ENCODE measurements at places on chromosomes 6 and 20.

DNA sequence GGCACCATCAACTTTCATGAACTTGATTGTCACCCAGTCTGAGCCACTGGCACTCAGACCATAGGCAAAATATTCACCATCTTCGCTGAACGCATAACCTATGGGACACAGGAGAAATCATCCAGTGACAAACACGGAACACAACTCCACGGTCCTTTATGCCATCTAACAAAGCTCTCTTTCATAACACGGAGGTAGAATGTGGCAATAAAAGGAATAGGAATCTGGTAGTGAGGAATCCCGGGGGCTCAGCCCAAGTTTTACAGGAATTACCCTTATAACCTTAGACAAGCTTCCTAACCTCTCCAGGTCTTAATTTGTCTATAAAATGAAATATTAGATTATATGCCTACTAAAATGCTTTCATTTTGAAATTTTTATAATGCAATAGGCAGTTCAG, 29.4 kb downstream of the PREP start:
- no peak for DNase-seq

- no peak for DNase-seq
Observed at GRCh38 chr6:37456816-37457560, 24.0 kb downstream of the CMTR1 start.

DNA sequence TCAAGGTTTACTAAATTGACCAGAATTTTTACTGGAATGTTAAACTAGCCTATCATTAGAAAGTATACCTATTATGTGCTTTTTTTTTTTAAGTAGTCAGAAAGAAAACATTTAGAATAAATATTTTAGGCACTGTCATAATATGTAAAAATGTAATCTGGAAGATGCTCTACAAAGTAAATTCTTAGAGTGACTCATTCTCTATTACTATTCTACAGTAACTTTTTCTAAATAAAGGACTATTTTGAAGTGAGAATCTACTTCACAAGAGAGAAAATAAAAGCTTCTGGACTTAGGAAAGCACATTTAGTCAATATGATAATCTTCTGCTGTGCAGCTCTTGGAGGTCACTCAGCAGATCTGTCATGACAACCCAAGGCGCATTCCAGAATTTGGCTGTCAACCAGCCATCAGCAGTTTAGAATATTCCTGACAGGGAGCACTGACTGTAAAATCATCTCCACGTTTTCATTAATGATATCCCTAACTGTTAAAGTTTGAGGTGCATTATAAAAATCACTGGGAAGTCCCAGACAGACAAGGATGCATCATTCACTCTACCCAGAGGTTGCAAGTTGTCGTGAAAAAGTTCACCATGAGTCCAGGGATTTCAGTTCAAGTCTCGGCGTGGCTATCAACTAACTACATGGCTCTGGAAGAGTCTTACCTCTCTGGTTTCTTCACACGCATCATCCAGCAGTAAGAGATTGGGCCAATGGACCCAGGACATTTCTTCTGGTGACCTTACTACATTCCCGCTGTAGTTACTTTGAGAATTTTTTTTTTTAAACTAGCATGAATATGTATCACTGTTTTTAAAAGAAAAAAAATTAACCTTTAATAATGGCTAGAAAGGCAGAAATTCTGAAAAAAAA, 374.9 kb downstream of the GJA1 start:
- no peak for DNase-seq

DNA sequence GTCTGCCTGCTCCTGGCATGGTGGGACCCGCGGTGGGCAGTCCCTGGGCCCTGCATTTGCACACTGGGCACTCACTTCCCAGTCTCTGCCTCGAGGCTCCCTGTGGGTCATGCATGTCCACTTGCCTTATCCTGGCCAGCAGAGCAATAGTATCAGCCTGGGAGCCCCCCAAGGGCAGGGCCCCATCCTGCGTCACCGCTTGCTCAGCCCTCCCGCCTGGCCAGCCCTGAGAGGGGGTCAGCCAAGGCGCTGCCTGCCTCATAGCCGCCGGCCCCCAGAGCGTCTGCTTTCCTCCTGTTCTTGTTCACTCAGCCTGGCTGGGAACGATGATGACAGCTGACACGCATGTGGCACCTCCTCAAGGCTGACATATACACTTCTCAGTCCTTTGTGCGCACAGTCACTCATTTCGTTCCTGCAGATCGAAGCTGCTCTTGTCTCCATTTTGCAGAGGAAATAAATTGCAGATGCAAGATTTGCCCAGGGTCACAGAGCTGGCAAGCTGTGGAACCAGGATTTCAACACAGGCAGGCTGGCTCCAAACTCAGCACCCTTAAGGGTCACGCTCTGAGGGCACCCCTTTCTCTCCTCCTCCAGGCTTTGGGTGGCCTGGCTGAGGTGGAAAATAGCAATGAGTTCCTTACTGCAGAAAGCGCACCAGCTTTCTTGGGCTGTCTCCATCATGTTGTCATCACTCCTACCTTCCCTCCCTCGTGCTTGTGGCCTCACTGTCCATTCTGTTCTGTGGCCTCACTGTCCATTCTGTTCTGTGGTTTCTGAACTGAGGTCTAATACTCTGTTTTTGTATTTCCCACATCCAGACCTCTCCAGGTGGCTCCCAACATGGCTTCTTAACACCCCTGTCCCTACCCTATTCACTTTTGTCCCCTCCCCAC, 17.2 kb downstream of the KCNK17 start:
- no peak for DNase-seq

- peak; percentile 43 for DNase-seq
Observed at GRCh38 chr20:50678169-50678898, 13.0 kb downstream of the RIPOR3 start.

- DNase-seq, result no peak
Observed at GRCh38 chr20:32804817-32805216, 14.9 kb upstream of the MAPRE1 start.

GRCh38 chr6:106869203-106869602, 105.3 kb downstream of the CD24 start:
- DNase-seq, result no peak

DNA sequence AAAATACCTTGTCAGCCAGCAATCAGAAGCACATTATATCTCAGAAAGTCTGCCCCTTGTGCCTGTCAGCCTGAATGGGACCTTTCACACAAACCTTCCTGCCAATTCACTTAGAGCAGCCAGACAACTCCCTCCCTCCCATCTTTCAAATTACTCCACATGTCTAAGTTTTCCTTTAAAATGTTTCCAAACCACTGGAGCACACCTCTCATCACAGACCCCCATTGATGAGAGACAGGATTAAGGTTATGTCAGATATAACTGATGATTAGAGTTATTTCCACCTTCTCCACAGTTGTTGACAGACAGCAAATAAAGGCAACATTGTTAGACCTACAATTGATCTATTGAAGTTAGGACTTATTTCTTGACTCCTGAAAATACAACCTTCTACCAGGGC, 408.4 kb downstream of the PLCB1 start:
- no peak for DNase-seq

DNA sequence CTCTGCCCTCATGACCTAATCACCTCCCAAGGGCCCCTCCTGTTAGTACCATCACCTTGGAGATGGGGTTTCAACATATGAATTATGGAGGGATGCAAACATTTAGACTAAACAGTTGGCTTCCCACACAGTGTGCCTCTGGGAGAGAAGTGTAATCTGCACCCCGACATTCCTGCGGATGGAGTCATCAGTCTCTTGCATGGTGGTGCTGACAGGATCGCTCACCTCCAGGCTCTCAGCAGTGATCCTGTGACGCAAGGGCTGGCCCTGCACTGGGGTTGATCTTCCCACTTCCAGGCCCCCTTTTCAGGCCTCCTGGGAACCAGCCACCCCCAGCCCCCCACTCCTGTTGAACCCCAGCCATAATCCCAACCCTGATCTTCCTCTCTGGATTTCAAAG, 16.0 kb upstream of the PI16 start:
- DNase-seq, result no peak

DNA sequence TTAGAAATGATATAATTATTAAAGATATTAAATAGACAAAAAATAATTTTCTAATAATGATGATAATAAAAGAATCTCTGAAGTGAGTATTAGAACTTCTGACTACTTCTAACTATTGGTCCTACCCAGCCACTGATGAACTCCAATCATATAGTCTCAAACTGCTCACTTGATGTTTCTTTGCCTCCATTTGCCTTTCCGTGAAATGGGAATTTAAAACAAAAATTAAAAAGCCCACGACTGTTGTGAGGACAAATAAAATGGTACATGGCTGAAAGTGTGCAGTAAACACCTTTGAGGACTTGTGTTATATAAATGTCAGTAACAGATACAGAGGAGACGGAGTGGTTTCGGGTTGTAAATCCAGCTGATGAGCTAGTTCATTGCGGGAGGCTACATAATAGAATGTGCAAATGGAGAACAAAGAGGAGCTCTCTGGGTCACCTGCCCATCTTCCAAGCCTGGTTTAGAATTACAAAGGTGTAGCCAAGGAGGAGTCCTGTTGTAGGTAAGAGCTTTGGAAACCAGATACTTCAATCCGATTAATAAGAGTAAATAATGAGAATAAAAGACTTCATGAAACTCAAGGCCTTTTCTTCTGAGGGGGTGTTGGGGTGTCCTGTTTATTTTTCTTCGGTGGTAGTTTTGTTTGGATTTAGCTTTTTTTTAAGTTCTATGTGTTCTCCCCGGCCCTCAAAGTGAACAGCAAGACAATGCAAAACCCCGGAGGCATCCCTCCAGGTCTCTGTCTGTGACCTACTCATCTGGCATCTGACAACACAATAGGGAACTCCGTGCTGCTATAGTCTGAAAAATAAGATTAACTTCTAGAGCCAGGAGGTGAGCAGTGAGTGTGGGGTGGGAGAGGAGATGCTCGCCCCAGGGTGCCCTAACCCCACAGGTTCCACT, 4.4 kb upstream of the PXDC1 start:
- no peak for DNase-seq

DNA sequence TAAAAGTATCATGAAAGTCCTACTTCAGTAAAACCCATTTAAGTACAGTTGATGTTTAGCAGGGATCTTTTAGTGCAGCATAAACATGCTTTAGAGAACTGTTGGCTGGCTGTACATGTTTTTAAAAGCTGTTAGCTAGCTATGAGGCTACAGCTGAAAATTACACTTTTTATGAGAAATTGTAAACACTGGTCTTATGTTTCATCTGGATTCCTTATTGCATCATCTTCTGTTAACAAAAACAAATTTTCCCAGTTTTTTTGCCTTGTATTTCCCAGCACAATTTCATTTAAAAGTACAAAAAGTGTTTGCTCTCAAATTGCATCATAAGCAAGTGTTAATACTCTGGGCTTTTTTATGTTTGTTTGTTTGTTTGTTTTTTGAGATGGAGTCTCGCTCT, 18.3 kb upstream of the HLA-E start:
- no peak for DNase-seq

All from NB4 (cell line).